Endothelial cell of umbilical vein (primary cell): ENCODE measurements at places on chromosomes 6 and 20. TPM values are rescaled to one million over a fixed set of nuclear protein-coding genes. Genes with fewer than 3 reads are reported as not detected.

DNA sequence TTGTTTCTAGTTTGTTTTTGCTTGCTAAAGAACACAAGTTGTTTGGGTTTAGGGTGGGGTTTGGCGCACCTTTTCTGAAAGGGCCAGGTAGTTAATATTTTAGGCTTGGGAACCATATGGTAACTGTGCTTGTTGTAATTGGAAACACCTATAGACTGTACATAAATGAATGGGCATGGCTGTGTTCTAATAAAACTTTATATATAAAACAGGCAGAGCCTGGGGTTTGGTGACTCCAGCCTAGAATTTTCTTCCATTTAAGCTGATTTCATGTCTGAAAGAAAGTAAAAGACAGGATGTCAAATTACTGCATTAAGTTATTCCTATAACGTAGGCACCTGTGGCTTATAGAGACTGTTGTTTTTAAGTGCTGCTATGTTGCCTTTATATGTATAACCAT lies 36.1 kb upstream of the MAPK13 start:
- no peak for DNase-seq

- no peak for DNase-seq
Measured at GRCh38 chr6:133100865-133101264, 140.3 kb upstream of the EYA4 start.

- DNase-seq: no peak
Measured at GRCh38 chr20:51236421-51236820, 213.5 kb upstream of the KCNG1 start.

Gene C2
- total RNA-seq: 0.60 TPM in 1 of 2 replicates, not detected in the other

DNA sequence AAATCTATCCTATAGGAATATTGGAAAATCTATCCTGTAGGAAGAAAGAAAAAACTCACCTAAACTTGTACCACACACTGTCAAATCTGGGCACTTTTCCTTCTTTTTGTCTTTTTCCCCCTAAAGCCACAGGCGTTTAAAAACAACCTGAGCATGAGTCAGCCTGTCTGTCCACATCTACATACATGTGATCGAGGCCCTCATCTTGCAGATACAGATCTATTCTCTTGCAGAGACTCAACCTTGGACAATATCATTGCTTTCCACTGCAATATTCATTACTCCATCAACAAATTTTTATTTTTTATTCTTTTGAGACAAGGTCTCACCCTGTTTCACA lies 95.9 kb upstream of the IYD start:
- DNase-seq: no peak

DNA sequence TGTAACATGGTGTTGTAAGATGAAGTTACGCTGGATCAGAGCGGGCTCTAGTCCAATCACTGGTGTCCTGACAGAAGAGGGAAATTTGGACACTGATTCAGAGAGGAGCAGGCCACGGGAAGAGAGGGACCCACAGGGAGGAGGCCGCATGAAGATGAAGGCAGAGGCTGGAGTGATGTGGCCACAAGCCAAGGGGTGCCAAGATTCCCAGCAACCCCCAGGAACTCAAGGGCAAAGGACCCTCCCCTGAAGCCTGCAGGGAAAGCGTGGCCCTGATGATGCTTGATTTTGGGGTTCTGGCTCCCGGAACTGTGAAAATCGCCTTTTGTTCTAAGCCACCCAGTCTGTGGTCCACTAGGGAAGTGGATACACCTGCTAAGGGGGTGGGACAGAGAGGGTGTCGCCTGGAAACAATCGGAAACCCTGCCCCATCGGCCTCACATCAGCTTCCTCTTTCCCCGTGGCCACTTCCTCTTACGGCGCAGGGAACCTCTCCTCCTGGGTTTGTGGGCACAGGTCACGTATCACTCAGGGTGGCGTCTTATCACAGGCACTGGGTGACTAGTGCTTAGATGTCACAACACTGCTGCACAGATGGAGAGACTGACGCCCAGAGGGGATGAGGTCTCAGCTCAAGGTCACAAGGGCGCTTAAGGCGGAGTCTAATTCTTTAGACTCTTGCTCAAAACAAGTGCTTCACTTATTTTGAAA lies 58.0 kb downstream of the SULF2 start:
- DNase-seq: no peak

DNA sequence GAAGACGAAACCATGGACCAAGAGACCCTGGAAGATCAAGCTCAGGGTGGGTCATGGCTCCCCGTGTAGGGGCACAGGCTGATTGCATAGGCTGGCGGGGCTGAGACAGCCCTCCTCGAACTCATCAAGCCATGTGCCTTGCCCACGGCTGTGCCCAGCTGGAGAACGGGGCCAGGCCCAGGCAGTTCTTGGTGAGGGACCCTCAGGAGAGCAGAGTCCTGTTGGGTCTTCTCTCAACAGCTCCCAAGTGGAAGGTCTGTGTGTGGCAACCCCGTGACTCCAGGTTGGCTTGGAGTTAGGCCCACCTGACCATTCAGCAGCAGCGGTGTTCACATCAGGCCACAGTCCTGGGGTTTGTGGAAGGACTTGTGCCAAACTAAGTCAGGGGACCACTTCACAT lies 276.5 kb downstream of the QKI start:
- DNase-seq: no peak

DNA sequence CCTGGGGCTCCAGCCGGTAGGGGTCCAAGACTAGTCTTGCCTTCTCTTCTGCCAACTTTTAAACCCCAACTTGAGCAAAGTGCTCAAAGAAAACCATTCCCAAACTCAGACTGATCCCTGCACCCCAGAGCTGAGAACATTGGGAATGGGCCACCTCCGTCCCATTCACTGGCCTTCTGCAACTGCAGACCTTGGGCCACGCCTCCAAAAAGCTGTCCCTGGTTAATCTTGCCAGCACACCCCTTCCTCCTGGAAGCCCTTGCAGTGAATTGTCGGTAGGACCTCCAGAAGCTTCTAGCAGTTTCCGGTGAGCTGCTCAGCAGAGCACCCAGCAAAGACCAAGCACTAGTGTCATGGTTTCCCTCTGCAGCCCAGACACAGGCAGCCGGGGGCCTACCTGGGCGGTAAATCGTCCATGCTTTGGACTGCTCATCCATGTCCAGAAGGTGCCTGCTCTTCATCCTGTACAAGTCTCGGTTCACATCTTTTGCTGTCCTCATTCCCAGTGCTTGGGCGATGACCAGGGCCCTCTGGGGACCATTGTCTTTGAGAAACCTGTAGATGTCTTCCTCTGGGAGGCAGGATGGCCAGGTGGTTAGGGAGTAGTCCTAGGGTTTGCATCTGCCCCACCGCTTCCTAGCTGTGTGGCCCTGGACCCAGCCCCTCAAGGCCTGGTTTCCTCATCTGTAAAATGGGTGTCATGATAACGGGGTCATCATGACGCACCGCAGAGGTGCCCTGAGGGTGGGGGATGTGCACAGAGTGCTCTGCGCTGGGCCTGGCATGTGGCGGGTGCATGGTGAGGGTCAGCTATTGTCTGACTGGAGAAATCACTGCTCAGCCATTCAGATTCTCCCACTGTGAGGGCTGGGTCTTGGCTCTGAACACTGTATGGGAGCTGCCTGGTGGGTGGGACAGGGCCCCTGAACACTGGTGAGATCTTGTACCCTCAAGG lies 5.5 kb downstream of the ZBP1 start:
- DNase-seq: no peak

GRCh38 chr6:155382338-155382685 lies 68.0 kb upstream of the TFB1M start:
- no peak for DNase-seq
